ENCODE measurements at places on chromosomes 3 and 15.

GRCh38 chr3:173399044-173399443, 1.5 kb downstream of the NLGN1 start:
- no peak for DNase-seq

- no peak for DNase-seq
These were observed 10.1 kb downstream of the HAUS2 start for GRCh38 chr15:42558739-42559138.

DNA sequence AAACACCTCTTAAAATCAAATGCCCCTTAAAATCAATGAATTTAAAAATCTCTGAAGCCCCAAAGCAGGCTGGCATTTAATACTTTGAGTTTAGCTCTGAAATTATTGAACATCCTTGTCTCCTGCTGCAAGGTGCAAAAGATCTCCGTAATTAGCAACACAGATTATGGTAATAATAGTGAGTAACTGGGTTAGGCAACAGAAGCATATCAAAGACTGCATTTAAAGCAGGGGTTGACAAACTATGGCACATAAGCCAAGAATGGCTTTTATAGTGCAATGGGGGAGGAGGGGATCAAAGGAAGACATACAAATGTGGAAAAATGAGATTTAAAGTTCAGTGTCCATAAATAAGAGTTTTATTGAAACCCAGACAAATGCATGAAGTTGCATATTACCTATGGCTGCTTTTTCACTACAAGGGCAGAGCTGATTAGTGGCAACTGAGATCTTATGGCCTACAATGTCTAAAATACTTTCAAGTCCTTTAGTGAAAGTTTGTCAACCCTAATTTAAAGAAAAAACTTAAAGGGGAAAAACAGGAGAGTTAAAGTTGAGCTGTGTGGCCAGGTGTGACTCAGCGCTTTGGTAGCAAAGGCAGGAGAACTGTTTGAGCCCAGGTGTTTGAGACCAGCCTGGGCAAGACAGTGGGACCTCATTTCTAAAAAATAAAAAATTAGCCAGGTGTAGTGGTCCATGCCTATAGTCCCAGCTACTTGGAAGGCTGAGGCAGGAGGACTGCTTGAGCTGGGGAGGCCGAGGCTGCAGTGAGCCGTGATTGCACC, 157.6 kb downstream of the TBL1XR1 start:
- DNase-seq = no peak

DNA sequence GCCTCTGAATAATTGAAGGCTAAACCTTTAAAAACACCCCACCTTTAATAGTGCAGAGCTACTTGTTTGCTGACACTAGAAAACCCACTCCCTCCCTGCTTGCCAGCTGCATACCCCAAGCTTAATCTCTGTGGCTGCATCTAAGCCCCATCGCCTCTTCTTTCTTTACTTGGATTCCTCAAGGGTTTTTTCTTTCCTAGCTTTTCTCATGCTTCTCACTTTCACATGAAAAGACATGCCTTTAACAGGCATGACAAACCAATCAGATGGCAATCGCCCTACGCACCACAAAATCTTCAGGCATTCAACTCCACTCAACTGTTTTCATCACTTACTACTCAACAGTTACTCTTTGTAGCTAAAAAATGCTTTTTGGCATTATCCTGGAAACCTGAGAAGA, 77.5 kb downstream of the PLD1 start:
- DNase-seq = no peak

DNA sequence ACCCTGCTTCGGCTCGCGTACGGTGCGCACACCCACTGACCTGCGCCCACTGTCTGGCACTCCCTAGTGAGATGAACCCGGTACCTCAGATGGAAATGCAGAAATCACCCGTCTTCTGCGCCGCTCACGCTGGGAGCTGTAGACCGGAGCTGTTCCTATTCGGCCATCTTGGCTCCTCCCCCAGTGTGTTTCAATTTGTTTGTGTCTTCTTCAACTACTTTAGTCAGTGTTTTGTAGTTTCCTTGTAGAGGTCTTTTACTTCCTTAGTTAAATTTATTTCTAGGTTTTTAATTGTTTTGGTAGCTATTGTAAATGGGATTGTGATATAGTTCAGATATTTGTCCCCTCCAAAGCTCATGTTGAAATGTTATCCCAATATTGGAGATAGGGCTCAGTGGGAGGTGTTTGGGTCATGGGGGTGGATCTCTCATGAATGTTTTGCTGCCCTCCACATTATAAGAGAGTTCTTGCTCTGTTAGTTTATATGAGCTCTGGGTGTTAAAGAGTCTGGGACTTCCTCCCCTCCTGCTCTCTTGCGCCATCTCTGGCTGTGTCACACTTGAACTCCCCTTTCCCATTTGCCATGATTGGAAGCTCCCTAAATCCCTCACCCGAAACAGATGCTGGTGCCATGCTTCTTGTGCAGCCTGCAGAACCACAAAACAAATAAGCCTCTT, 304.4 kb downstream of the DOCK3 start:
- DNase-seq = no peak

GRCh38 chr3:128353991-128354687, 112.6 kb downstream of the DNAJB8 start:
- DNase-seq = no peak

DNA sequence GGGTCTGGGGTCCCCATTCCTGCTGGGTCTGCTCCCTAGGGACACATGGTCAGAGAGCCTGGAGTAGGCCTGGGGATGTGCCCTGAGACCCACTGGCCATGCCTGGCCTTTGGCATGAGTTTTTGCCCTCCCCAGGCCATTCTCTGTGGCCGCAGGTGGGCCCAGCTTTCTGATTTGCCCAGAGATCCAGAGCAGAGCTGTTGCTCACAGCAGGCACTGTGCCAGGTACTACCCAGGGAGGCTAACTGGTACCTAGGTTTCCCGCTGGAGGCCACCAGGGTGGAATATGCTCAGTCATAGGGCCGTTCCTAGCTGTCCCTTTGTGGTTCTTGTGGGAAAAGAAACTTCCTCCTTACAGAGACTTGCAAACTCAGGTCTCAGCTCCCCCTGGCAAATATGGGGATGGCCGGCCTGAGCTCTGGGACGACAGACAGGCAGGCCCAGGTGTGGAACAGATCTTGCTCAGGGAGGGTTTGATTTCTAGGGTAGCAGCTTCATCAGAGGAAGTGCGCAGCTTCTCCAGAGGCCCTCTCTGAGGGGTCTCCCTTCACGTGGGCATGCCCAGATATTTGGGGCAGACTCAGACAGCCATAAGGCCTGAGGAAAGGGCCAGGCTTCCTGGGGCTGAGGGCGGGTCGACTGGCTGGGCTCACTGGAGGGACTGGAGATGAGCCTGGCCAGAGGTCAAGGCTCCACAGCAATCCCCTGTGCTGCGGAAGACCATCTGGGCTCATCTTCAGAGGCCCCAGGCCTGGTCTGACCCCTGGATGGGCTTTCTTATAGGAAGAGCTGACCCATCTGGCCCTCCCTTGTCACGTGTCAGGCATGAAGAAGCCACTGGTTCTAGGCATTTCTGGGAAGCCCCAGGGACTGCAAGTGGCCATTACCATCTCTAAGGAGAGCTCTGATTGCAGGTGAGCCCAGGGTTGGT, 28.0 kb downstream of the ACAA1 start:
- DNase-seq = no peak

DNA sequence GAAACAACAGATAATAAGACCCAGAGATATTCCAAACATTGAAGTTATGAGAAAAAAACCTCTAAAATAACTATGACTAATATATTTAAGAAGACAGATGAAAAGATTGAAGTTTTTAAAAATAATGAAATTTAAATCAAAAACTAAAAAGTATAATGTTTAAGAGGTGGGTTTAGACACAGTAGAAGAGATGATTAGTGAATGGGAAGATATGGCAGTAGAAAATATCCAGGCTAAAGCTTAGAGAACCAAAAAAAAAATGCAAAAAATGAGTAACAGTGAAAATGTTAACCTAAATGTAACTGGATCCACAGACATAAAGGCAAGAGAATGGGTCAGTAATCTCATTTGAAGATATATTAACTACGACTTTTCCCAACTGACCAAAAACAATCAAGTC, 52.2 kb downstream of the RETNLB start:
- no peak for DNase-seq

DNA sequence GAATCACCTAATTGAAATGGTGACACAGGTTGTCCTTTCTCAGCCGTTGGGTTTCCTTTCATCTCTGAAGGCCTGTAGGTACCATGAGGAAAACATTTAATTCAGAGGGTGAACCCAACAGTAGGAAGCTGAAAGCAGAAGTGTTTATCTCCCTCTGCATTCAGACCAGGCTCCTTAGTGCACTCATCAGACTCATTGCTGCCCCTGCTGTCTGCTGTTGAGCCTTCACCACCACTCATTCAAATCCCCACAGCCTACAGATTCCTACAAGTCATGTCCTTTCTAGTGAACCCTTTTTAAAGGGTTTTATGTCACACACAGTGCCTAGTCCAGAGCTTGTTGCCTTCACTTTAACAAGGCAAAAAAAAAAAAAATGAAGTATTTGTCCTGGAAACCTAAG, 13.4 kb downstream of the WDR48 start:
- no peak for DNase-seq

DNA sequence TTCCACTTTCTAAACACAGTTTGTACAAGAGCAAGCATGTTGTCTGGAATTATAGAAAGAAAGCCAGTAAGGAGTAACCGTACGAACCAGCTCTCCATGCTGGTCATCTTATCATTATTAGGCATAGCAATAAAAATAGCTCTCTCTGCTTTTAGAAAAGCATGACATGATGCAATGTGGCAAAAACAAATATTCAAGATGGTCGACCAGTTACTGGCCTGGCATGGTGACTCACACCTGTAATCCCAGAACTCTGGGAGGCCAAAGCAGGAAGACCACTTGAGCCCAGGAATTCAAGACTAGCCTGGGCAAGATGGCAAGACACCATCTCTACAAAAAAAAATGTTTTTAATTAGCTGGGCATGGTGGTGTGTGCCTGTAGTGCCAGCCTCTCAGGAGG, 2.6 kb upstream of the MAP4 start:
- DNase-seq = no peak

- DNase-seq = no peak
These were observed 147.5 kb downstream of the NFKBIZ start for GRCh38 chr3:101996832-101997231.

DNA sequence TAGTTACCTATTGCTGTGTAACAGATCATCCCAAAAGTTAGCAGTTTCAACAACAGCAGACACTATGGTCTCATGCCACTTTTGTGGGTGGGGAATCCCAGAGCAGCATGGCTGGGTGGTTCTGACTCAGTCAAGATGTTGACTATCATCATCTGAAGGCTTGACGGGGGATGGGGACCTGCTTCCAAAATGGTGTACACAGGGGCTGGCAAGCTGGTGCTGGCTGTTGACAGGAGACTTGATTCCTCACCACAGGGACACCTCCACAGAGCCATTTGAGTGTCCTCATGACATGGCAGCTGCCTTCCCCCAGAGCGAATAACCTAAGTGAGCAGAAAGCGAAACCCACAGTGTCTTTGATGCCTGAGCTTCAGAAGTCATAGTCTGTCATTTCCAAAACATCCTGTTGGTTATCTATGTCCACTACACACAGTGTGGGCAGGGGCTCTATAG, 19.1 kb downstream of the DNAJB8 start:
- no peak for DNase-seq

GRCh38 chr15:69128667-69129311, 31.6 kb upstream of the GLCE start:
- DNase-seq = no peak

- DNase-seq = no peak
These were observed 54.5 kb downstream of the KIF9 start for GRCh38 chr3:47228088-47228487.

GRCh38 chr15:53447053-53447574, 312.3 kb downstream of the WDR72 start:
- no peak for DNase-seq

DNA sequence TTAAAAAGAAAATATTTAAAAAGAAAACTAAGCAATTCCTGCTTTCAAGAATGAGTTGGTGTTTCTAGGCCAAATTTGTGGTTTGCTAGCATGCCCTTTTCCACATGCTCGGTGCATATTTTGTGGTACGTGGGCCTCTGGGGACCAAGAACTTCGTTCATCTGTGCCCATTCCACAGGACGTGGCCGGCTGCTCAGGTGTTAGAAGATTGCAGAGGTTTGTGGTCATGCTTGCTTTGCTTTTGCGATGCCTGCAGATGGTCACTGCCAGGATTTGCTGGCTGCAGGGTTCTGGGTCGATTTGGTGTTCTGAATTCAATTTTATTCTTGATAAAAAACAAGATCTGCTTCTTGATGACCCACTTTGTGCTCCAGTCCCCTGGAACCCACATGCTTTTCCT, 7.5 kb downstream of the PSTPIP1 start:
- no peak for DNase-seq

DNA sequence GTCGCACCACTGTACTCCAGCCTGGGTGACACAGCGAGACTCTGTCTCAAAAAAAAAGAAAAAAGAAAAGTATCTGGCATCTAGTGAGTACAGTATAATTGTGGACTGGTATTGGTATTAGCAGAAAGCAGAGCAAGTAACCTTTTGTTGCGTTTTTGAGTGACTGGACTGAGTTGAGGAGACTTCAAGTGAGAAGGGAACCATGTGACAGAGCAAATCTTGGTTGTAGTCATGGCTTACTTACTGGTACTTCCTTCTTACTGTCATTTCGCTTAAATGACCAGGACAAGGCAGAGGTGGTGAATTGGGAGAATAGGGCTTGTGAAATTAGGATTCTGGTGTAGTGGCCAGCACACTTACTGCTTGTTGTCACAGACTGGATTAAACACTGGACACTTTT, 20.6 kb downstream of the RTF1 start:
- DNase-seq = no peak

DNA sequence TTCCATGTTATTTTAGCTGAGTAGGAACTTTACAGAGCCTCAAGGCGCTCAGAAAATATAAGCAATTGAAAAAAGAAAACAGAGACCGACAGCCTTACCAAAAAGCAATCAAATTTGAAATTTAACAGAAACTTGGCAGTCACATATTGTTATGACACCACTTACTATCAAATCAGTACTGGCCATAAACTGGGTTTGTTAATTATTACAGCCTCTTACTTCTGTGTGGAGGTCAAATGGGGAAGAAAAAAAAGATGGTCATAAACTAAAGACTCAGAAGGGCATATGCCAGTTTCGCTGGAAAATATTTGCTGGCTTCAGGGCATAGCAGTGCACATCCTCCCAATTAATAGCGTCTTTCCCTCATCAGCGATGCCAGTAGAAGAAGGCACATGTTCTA, 45.5 kb upstream of the SUCLG2 start:
- DNase-seq = no peak

GRCh38 chr15:78850941-78851755, 21.5 kb upstream of the MORF4L1 start:
- no peak for DNase-seq

DNA sequence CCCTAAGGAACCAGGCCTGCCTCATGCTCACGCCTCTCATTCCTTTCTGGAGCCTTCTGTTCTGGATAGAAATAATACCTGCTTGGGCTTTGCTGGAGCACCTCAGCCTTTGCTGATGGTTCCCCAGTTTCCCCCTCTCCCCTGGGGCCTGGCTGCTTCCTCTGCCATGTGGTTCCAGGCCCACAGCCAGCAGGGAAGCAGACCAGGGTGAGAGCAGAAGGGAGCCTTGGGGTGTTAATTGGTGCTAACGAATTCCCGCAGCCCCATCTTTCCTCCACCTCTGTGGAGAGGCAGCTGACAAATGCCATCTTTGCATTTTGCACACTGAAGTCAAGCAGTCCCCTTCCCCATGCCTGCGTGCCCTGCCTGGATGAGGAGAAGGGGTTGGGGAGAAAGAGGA, 13.1 kb upstream of the CORO2B start:
- no peak for DNase-seq

GRCh38 chr3:123285479-123285878, 83.7 kb downstream of the SEC22A start:
- no peak for DNase-seq

- no peak for DNase-seq
These were observed 48.6 kb downstream of the KLF15 start for GRCh38 chr3:126308394-126309125.

GRCh38 chr3:133896002-133896761, 500 bp upstream of the RAB6B start:
- DNase-seq = peak; percentile 33

All from DMS79 treated with DMSO at 0.1 percent for 48 hours (cell line).